Stimulated activated CD8-positive, alpha-beta memory T cell treated with anti-CD3 and anti-CD28 coated beads, Interleukin-4, amount 100 ng/mL, for 4 hours (primary cell): ENCODE measurements at places on chromosomes 5 and 9.

- no peak for DNase-seq
Measured at GRCh38 chr9:98911042-98911441, 32.7 kb upstream of the COL15A1 start.

- DNase-seq = peak; percentile 17
Measured at GRCh38 chr5:96336351-96336985, 96.6 kb downstream of the PCSK1 start.

- no peak for DNase-seq
Measured at GRCh38 chr9:9002826-9003583, 1203.4 kb upstream of the DMAC1 start.

GRCh38 chr9:117145811-117146490 is 268.9 kb downstream of the ASTN2 start:
- no peak for DNase-seq

- no peak for DNase-seq
Measured at GRCh38 chr5:135843571-135844337, 9.3 kb downstream of the SLC25A48 start.

DNA sequence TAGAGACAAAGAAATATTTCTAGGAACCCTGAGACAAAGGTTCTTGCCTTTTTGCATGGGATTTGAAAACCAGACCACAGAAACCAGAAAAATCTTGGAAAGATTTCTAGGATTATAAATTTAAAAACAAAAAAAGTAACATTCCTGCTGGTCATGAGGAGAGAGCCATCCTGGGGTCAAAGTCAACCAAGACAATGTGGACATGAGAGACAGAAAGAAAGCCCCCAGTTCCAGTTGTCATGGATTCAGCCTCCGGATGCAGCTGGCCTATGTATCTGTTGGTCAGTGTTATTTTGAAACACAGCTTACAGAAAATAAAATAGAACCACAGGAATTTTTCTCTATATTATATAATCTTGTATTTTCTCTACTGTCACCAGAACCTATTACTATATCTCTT is 24.4 kb upstream of the RGMB start:
- no peak for DNase-seq
